Stimulated activated CD8-positive, alpha-beta memory T cell treated with anti-CD3 and anti-CD28 coated beads, Interleukin-15, amount 100 ng/mL, for 24 hours (primary cell): ENCODE measurements at places on chromosomes 4 and X.

GRCh38 chr4:176601124-176601523 lies 191.6 kb downstream of the VEGFC start:
- no peak for DNase-seq

- no peak for DNase-seq
Measured at GRCh38 chr4:152451496-152451895, 84.4 kb downstream of the FBXW7 start.

DNA sequence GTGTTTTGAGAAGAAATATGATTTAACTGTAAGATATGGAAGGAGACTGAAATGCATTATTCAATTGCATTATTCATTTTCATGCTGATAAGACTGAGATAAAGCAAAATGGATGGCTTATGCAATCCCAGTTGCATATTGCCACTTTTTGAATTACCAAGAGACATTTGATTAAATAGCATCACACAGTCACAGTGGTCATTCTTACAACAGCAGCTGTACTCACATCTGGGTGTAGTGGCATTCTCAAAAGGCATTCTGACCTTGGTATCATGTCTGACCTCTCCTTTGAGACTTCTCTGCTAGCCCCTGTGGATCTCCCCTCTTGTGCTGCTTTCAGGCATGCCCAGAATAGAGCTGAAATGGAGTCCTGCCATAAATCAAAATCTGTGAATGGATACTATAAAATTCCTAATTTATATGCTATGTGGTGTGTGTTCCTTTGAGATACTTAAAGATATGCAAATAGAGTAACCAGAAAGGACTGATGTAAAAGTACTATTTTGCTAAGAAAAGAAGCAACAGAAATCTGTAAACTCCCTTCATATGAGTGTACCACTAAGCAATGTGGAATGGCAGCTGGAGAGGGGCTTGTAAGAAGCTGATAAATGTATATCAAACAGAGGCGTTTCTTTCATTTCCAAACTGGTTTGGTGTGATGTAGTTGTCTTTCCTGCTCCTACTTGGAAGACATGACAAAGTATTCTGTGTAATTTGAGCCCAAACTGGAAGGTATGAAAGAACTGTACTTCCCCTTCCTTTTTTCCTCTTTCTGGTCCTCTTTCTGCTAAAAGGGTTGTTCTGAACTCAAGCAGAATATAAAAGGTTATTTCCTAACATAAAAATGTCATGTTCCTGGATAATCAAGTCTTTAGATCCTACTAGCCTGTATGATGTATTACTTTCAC lies 25.4 kb upstream of the METAP1 start:
- DNase-seq: no peak

DNA sequence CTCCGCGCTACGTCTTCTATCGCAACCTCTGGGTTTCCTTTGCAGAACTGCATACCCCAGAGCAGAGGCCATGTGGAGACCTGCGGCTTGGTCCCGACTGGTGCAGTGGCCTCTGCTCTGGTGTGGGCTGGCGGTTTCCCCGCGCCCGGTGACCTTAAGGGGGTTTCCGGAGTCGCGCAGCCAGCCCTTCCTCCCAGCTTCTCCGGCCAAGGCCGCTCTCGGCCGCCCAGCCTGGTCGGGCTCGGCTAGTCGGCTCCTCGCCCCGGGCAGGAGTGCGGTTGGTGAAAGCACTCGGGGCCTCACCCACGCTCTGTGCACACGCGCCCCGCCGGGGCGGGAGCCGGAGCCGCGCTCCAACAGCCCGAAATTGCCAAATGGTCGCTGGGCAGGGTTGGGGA lies 84.9 kb downstream of the BCOR start:
- DNase-seq: no peak

- no peak for DNase-seq
Measured at GRCh38 chr4:40439519-40439918, 104.4 kb downstream of the CHRNA9 start.

DNA sequence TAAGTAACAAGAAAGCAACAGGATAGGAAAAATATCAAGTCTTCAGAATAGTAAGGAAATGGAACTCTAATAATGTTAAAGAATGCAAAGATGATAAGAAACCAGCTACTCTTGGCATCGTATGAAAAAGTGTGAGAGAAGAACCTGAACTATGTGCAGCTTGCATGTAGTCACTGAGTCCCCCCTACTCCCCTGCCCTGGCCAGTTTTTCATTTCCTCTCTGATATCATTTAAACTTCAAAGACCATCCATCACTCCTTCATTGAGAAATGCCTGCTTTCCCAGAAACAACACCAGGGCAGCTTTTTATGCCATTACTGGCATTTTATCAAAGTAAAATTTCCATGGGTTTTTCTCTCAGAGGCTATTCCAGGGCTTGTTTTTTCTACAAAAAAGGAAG lies 28.1 kb downstream of the INPP4B start:
- DNase-seq: no peak

GRCh38 chr4:123874063-123874462 lies 477.5 kb downstream of the SPRY1 start:
- DNase-seq: no peak

GRCh38 chrX:154430479-154430878 lies 2.0 kb downstream of the ATP6AP1 start:
- DNase-seq: no peak

- no peak for DNase-seq
Measured at GRCh38 chr4:8362483-8362882, 78.0 kb downstream of the ACOX3 start.

DNA sequence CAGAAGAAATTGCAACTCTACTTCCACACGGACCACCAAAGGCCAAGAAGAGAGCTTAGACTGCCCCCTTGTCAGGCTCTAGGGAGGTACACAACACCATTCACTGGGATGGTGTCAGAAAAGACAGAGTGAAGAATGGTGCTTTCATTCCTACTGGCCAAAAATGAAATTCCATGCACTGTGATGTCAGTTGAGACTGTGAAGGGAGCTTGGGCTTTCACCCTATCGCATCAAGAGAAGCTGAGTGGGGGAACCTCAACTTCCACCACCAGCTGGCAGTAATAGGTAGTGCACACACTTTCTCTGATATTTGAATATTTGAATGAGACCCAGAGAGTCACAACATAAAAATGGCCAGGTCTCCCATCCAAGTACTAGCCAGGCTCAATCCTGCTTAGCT lies 65.9 kb downstream of the ZNF711 start:
- DNase-seq: no peak

- DNase-seq: no peak
Measured at GRCh38 chr4:63556332-63556731, 852.9 kb downstream of the TECRL start.

DNA sequence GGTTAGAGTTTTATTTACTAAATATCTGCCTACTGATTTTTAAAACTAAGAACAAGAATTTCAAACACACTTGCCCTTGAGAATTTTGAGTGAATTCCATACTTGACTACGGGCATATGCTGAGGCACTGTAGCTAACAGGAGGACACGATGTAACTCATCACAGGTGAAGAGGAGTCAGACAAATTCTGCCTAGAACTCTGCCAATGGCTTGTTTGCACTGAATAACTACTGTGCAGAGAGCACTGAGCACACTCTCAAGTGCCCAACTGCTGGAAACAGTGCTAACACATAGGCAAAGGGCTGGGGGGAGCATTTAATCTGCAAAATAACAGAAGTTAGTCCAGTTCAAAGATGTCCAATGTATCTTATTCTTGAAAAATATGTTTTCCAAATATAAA lies 104.4 kb downstream of the WDFY3 start:
- no peak for DNase-seq

GRCh38 chrX:128518508-128518907 lies 466.3 kb upstream of the ACTRT1 start:
- no peak for DNase-seq

DNA sequence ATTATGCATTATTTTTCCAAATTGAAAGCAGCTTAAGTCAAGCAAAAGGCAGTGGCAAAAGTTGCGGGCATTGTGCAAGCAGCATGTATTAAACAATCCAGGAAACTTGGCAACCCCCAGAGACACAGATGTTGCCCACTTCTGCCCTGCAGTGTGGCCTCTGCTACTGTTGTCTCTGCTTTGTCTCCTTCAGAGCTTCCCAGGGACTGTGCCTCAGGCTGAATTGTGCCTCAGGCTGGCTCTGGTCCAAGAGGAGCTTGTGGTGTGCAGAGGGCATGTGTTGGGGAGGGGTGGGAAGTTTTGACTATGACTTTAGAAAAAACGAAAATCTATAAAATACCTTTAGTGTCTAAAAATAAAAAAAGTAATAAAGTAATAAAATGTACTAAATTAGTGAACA lies 201.4 kb downstream of the CCSER1 start:
- DNase-seq: no peak

GRCh38 chrX:21840193-21840545 lies 752 bp downstream of the MBTPS2 start:
- DNase-seq: no peak

- no peak for DNase-seq
Measured at GRCh38 chr4:7910952-7911578, 28.6 kb downstream of the AFAP1 start.

DNA sequence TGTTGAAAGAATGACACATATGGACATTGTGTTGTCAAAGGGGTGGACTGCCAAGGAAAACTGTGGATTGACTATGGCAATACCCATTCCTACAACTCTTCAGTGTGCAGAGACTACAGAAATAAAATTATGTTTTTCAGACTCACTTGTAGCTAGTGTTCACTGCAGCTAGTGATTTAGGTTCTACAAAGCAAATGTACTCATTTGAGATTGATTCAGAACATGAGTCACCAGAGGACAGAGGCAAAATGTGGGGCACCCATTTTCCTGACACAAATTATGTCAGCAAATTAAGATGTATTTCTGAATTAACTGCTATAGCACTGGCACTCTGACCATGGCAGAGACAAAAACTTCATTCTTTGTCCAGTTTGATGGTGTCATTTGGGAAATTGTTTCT lies 40.7 kb downstream of the SPCS3 start:
- DNase-seq: no peak

DNA sequence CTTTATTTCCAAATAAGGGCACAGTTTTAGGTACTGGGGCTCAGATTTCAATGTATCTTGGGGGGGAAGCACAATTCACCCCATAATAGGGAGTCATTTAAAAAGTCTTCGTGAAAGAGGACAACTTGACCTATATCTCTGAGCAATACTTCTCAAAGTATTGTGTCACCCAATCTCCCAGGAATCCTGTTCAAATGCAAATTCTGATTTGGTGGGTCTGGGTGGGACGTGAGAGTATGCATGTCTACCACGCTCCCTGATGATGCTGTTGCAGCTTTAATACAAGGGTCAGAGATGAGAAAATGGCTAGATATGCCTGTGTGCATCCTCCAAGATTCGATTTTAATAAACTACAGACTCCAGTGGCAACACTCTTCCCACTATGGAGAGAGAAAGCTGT lies 514.8 kb downstream of the BCOR start:
- DNase-seq: no peak

DNA sequence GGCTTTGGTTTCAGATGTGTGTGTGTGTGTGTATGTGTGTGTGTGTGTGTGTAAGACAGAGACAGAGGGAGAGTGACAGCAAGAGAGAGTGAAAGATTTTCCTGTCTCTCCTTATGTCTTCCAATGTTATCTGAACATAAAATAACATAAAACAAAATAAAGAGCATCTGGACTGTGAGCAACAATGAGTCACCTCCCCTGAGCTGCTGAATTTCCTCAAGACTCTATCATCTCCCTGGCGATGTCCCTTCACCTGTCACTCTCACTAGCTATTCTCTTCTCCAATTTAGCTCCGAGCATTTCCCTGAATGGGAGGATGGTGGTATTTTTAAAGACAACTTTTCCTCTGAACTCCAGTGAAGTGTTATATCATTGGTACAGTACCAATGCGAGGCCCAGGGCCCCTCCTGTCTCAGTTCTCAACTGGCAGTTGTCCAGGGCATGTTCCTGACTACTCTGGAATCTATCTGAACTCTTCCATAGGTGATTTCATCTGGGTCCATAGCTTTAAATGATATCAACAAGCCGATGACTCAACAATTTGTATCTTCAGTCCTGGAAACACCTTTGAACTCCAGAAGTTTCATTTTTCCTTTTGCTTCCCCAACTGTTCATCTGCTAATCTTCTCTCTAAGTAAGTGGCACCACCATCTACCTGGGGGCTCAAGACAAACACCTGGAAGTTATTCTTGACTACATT lies 195.0 kb upstream of the CLNK start:
- DNase-seq: no peak

DNA sequence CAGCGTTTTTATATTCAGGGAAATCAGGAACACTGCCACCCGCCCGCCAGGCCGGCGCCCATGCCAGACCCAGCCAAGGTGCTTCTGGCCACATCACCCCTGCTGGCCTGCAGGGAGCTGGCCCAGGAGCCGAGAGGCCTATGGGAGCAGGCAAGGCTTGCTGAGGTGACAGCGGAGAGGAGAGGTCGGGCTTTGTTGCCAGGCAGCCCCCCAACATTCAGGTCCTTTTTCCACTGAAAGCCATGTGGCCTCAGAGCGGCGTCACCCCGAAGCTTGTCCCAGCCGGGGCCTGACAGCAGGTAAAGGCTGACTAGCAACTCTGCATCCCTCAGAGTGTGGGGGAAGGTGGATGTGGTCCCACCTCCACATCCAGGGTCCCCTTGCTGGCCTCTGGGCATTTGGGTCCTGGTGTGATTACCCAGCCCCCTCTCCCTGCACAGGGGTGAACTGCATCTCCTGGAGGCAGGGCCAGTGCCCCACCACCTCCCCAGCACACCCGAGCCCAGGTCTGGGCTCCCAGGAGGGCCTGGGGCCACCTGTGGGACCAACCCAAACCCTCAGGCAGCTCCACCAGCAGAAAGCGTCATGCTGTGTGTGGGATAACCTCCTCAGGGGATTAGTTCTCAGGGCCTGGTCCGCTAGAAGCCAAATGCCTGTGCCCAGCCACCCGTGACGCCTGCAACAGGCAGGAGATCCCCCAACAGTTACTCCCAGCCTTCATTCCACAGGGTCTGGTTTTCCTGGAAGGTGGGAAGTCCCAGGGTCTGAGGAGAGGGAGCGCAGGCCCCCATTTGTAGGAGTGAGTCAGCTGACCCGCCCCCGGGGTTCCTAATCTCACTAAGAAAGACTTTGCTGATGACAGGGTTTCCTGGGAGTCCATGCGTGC lies at the start of gene PDE6B:
Gene PDE6B, plus strand, starts transcription at position 869 of the 886 bp plus-strand sequence. CDS start 54 bp downstream, outside the sequence.
- no peak for DNase-seq

DNA sequence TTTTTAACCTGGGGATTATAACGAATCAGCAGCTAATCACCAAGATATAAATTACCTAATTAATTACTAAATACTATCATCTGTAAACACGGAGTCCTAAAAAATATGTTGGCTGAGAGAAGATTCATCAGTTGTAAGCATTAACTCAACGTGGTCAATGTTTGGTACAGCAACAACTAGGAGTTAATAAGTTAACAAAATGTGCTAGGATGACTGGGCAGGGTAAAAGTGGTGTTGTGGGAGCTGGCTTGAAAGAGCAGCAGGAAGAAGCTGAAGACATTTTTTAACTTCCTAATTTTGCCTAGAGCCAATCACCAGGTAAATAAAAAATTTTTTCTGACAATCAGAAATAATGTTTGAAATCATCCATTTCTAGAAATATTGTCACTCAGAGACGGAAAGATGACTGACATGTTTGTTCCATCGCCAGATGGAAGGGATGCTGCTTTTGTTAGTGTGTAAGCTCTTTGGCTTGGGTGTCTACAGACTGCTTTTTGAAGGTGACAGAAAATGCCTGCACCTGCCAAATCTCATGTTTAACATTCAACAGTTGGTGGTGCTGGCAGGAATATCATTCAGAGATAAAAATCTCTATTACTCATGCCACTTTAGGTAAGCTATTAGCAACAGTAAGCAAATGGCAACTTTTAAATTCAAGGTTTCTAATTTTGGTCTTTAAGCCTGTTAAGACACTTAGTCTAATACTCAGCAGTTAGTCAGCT lies 1126.9 kb downstream of the STPG2 start:
- no peak for DNase-seq
